ENCODE measurements at places on chromosomes 11 and 22. TPM values are rescaled to one million over a fixed set of nuclear protein-coding genes. Genes with fewer than 3 reads are reported as not detected.

Gene TTC38
- 90.4 TPM for total RNA-seq

Gene CCDC73
- not detected for total RNA-seq

Gene HORMAD2
- total RNA-seq = not detected

- DNase-seq = no peak
These were observed 259.8 kb upstream of the ANO5 start for GRCh38 chr11:21933095-21933494.

DNA sequence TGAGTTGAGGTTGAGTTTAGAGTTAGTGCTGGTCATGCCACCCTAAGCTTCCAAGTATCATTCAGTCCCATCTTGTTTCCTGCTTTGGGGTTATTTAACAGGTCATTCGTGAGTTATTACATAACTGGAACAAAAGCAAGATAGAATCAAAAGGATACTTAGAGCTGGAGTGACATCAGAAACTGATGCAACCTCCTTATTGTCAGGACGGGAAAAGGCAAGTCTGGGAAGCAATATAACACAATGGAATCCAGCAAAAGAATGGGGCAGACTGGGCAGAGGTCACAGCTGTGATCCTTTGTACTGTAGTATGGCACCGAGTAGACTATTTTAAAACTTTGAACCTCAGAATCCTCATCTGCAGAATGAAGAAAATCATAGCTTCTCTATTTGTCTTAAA lies 4.4 kb upstream of the PRSS23 start:
- DNase-seq = no peak

- DNase-seq = no peak
These were observed 29.5 kb downstream of the TRIOBP start for GRCh38 chr22:37726241-37726887.
